Fibroblast of the aortic adventitia (primary cell): ENCODE measurements at places on chromosomes 4 and X. TPM values are rescaled to one million over a fixed set of nuclear protein-coding genes. Genes with fewer than 3 reads are reported as not detected.

MEPE gene
- not detected in 2 replicates for total RNA-seq

ADH7 gene
- 0.09 TPM in 1 of 2 replicates, not detected in the other for total RNA-seq

LEF1 gene
- 0.63 TPM in 1 of 2 replicates, not detected in the other for total RNA-seq

AFP gene
- 0.90 TPM in 1 of 2 replicates, not detected in the other for total RNA-seq

TLR2 gene
- total RNA-seq: not detected in 2 replicates

BEND4 gene
- not detected in 2 replicates for total RNA-seq

PRDM8 gene
- total RNA-seq: 7.8 and 15.6 TPM in 2 replicates

CASP6 gene
- 20.4 and 21.6 TPM in 2 replicates for total RNA-seq

PHOX2B gene
- not detected in 2 replicates for total RNA-seq

SLC26A1 gene
- total RNA-seq: 0.27 TPM in 1 of 2 replicates, not detected in the other

PALLD gene
- 15.5 and 52.1 TPM in 2 replicates for total RNA-seq

FGFBP2 gene
- total RNA-seq: not detected in 2 replicates

SMC1A gene
- 11.4 and 40.0 TPM in 2 replicates for total RNA-seq

S100P gene
- total RNA-seq: not detected in 2 replicates

ANK2 gene
- total RNA-seq: 190 and 200 TPM in 2 replicates
